Suppressor macrophage treated with lipopolysaccharide for 4 hours (primary cell): ENCODE measurements at places on chromosomes 11 and 22.

- no peak for DNase-seq
Measured at GRCh38 chr11:113315811-113316210, 1.4 kb downstream of the TTC12 start.

GRCh38 chr11:69666752-69667536 lies 8.2 kb downstream of the LTO1 start:
- no peak for DNase-seq

GRCh38 chr11:92222701-92223100 lies 1.9 kb upstream of the FAT3 start:
- DNase-seq = no peak

DNA sequence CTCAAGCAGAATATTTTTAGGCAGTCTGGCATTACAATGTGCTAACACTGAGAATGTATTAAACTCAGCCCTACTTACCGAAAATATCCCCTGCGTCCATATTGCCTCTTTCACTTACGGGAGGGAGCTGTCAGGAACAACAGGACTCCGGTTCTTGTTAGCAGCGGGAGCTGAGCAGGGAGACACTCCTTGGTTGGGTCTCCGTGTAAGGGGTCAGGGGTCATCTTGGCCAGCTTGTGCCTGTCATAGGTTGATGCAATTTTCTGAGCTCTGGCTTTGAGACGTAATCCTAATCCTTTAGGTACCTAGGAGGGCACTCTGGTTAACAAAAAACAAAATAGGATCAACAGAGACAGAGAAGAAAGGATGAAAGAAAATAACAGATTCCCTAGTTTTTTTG lies 1477.2 kb downstream of the BRD1 start:
- no peak for DNase-seq

GRCh38 chr11:2708151-2708581 lies 8.4 kb upstream of the KCNQ1OT1 start:
- no peak for DNase-seq

- no peak for DNase-seq
Measured at GRCh38 chr22:25066861-25067435, 114.4 kb downstream of the KIAA1671 start.

- no peak for DNase-seq
Measured at GRCh38 chr22:28791841-28792490, 8.4 kb downstream of the XBP1 start.

DNA sequence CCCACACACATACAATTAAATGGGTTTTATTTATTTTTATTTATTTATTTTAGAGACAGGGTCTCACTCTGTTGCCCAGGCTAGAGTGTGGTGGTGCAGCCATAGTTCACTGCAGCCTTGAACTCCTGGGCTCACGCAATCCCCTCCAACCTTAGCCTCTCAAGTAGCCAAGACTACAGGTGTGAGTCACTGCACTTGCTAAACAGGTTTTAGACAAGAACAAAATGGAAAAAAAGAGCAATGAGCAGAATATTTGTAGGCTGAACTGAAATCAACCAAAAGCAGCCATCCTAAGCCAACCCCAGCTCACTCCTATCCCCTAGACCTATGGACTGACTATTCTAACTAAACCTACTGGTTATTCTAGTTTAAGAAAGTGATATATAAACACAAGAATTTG lies 37.8 kb downstream of the MRE11 start:
- DNase-seq = no peak

DNA sequence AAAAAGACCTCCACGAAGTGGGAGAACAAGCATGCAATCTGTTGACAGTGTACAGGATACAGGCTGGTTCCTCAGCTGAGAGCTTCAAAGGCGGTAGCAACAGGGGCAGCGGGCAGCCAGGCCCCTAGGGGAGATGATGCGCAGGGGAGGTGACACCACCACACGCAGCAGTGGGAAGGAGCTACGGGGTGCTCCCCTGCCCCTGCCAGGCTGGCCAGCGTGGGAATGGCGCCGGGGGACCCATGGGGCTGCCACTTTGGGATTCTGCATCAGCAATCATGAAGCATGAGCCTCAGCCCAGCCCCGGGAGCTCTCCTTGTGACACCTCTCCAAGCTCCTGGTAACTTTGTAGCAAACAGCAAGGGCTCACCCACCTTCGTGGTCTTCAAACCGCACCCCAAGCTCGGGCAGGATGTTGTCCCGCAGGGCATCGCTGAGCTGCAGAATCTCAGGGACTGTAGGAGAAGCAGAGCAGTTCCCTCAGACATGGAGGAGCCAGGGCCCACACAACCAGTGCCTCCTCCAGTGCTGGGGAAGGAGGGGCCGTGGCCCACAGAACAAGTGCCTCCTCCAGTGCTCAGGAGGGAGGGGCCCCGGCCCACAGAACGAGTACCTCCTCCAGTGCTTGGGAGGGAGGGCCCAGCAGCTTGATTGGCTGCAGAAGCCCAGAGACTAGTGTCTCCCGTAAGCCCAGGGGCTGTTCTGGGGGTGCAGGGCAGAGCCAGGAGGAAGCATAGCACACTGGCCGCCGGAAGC lies 14.6 kb upstream of the NAP1L4 start:
- DNase-seq = no peak

- no peak for DNase-seq
Measured at GRCh38 chr11:78838417-78838816, 263.8 kb upstream of the NARS2 start.

DNA sequence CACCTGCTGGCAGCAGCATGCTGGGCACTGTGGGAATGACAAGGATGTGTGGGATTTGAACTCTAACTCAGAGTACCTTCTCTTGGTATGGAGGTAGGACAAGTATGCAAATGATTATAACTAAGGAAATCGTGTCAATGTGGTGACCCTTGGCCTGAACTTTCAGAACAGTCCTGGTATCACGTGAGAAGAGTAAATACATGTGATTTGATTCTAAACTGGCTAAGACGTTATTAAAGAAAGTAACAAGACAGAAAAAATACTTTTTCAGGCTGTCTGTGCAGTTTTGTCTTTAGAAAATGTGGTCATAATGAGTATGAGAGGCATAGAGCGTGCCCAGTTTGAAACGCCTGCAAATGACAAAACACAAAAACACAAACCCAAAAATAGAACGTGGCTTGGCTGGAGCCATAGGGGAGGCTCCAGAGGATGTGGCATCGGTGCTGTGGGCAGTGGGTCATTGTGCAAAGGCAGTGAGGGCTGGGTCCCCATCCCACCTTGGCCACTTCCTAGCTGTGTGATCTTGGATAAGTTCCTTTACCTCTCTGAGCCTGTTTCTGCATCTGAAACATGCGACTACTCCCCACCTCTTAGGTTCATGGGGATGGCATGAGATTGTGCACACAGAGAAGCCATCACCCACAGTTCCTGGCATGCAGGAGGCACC lies 18.4 kb upstream of the IL2RB start:
- DNase-seq = no peak

DNA sequence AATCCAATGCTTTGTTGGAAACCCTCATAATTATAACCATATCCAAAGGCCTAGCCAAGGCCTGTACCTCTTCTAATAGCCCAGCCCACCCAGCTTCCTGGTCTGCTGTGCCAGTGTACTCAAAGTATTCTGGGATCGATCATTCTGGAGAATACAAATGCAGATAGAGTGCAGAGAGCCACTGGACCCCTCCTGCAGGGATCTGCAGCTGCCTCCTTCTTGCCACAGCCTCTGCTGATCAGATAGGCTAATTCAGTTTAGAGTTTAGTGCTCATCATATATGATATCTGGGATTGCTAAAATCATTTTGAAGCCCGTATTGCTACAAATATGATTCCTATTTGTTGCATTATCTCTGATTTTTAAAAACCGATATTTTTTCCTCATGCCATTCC lies 17.5 kb downstream of the CASP5 start:
- no peak for DNase-seq
